Activated CD4-positive, alpha-beta memory T cell treated with anti-CD3 and anti-CD28 coated beads for 36 hours (primary cell): ENCODE measurements at places on chromosomes 1 and 21.

GRCh38 chr1:151847867-151848596 is 5.5 kb downstream of the THEM5 start:
- DNase-seq: no peak
- H3K4me1 ChIP-seq: peaks cover 41% of the 10 kb centered on the region
- no peak overlapping the region for H3K4me3 ChIP-seq
- H3K36me3 ChIP-seq: peaks cover 58% of the 10 kb centered on the region
- H3K27me3 ChIP-seq: no peaks in the 10 kb centered on the region
- peak overlapping the region; percentile 88 for H3K27ac ChIP-seq

GRCh38 chr1:107623431-107623830 is 341.5 kb downstream of the VAV3 start:
- H3K4me3 ChIP-seq: no peak overlapping the region
- H3K27ac ChIP-seq: no peak overlapping the region
- no peaks in the 10 kb centered on the region for H3K27me3 ChIP-seq
- DNase-seq: no peak
- peaks cover 1% of the 10 kb centered on the region for H3K36me3 ChIP-seq

DNA sequence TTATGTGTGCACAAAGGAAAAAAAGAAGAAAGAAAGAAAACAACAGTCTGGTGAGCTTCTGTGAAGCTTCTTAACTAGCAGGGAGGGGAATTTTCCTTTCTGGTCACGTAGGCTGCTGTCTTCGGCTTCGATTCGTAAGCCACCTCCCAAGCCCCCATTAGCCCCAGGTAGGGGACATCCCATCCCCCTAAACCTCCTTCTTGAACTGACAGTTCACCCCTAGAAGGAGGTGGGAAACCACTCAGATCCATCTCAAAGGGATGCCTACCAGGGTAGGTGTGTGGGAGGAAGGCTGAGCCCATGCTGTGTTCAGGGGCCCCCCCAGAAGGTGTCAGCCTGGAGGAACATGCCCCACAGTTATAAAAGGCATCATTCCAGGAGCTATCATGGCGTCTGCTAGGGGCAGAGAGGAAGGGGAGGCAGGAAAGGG is 25.8 kb downstream of the CD247 start:
- H3K36me3 ChIP-seq: peaks cover 18% of the 10 kb centered on the region
- H3K4me3 ChIP-seq: peak overlapping the region; percentile 61
- peaks cover 94% of the 10 kb centered on the region for H3K4me1 ChIP-seq
- H3K27me3 ChIP-seq: no peaks in the 10 kb centered on the region

DNA sequence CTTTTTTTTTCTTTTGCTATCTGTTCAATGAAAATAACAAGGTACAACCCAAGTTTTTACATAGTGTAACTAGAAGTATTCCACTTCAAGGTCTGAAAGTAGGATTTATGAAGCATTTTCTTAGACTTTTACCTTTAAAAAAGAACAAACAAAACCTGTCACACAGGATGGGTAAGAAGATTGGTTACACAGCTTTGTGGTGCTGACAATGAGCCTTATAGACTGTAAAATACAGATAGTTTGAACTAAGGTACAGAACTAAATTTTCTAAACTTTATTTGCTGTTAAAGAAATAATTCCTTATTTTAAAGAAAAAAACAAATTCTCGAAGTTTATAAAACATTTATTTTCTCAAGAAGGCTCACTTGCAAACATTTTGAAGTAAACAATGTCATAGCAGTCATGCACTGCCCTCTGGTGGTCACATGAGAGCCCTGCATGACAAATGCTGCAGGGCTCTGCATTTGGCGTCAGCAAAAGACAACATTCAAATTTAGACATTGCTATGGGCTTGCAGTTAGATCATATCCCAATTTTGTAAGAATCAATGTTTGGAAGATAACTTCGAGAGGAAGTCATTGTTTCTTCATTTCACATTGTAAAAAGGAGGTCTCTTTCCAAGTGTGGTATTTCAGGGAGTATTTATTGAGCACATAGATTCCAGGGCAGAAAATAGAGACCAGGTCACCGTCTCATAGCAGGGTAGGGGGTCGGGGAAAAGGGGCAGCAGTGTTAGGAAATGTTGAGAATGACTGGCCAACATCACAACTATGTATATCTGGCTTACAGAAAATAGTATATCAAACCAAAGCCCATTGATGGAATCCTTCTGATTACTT is 115.3 kb upstream of the FMN2 start:
- no peak overlapping the region for H3K27ac ChIP-seq
- H3K4me3 ChIP-seq: no peak overlapping the region
- peaks cover 2% of the 10 kb centered on the region for H3K27me3 ChIP-seq
- DNase-seq: peak; percentile 62

GRCh38 chr1:164640686-164641352 is 81.8 kb downstream of the PBX1 start:
- H3K4me1 ChIP-seq: no peaks in the 10 kb centered on the region
- H3K27ac ChIP-seq: no peak overlapping the region
- no peak for DNase-seq
- H3K27me3 ChIP-seq: no peaks in the 10 kb centered on the region
- no peaks in the 10 kb centered on the region for H3K36me3 ChIP-seq

DNA sequence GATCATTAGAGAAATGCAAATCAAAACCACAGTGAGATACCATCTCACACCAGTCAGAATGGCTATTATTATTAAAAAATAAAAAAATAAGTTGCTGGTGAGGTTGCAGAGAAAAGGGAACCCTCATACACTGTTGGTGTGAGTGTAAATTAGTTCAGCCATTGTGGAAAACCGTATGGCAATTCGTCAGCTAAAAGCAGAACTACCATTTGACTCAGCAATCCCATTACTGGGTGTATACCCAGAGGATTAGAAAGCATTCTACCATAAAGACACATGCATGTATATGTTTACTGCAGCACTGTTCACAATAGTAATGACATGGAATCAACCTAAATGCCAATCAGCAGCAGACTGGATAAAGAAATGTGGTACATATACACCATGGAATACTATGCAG is 42.2 kb downstream of the GIPC2 start:
- H3K4me3 ChIP-seq: no peak overlapping the region
- no peak for DNase-seq
- no peak overlapping the region for H3K27ac ChIP-seq
- H3K27me3 ChIP-seq: peaks cover 17% of the 10 kb centered on the region

DNA sequence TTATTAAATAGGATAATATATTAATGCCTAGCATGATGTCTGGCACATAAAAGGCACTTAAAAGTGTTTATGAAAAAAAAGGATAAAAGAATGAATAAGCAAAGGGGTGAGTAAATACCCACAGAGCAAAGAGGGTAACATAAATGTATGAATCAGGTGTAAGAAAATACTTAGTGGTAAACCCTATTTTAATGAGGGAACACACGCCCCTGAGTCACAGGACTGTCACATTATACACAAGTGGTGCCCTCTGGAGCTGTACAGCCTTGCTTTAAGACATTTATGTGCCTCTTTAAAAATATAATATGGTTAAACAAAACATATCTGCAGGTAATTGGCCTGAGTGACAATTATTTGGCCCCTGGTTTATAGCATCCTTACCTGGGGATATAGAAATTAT is 78.1 kb upstream of the PTBP2 start:
- H3K4me3 ChIP-seq: no peak overlapping the region
- H3K36me3 ChIP-seq: no peaks in the 10 kb centered on the region
- H3K27ac ChIP-seq: no peak overlapping the region
- H3K27me3 ChIP-seq: peaks cover 2% of the 10 kb centered on the region

DNA sequence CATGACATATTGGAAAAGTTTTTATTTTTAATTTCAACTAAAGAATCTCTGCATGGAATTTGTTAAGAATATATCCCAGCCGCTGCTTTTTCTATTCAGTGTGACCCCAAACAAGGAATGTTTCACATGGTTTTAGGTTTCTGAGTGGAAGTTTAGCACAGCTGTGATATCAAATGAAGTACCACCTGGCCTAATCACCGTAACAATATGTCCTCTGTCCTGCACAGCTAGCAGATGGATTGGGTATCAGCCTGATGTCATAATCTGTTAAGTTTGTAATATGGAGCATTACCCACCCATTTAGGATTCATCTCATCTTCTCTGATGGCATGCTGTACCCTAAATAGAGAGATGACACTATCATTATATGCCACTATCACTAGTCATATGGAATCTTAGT is 963.7 kb upstream of the ADGRL2 start:
- H3K4me1 ChIP-seq: no peaks in the 10 kb centered on the region
- DNase-seq: no peak
- no peaks in the 10 kb centered on the region for H3K36me3 ChIP-seq
- H3K27ac ChIP-seq: no peak overlapping the region

- H3K36me3 ChIP-seq: peaks cover 3% of the 10 kb centered on the region
- DNase-seq: no peak
- H3K4me1 ChIP-seq: peaks cover 31% of the 10 kb centered on the region
- H3K27me3 ChIP-seq: no peaks in the 10 kb centered on the region
- H3K27ac ChIP-seq: no peak overlapping the region
- H3K4me3 ChIP-seq: no peak overlapping the region
Observed at GRCh38 chr1:25468033-25468432, 37.3 kb downstream of the MACO1 start.

- H3K4me3 ChIP-seq: no peak overlapping the region
- DNase-seq: no peak
- no peaks in the 10 kb centered on the region for H3K4me1 ChIP-seq
Observed at GRCh38 chr1:178503849-178504248, 7.1 kb upstream of the CLEC20A start.

DNA sequence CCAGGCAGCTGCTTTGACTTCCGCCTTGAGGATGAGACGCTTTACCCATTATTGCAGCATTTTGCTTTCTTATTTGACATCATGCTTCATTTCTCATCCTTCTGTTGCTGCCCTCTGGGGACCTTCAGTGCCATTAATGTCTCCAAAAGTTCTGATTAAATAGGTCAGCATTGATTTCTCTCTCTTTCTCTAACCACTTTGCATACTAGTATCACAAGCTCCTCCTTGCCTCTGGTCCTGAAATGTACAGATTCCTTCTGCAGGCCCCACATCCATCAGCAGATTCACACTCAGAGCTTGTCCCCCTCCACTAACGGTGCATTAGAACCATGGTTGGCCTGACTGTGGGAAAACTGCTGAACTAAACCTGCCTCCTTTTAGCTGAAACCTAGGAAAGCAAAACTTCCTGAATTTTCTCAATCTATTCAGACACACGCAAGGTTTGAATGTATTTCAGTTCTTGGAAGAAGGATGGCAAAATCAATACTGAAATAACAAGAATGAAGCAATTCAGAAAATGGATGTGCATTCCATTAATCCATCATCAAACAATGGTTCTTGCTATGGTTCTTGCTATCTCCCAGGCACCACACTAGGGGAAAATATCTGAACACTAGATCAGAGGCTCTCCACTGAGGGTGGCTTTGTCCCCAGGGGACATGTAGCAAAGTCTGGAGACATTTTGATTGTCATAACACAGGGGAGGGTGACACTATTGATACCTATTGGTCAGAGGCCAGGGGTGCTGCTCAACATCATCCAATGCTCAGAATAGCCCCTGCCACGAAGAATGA is 154.5 kb downstream of the PCP4 start:
- H3K36me3 ChIP-seq: no peaks in the 10 kb centered on the region
- H3K27me3 ChIP-seq: no peaks in the 10 kb centered on the region
- no peak overlapping the region for H3K27ac ChIP-seq
- DNase-seq: no peak
- H3K4me1 ChIP-seq: no peaks in the 10 kb centered on the region

GRCh38 chr1:102886638-102887037 is 221.7 kb downstream of the COL11A1 start:
- DNase-seq: no peak
- no peaks in the 10 kb centered on the region for H3K4me1 ChIP-seq
- H3K27me3 ChIP-seq: no peaks in the 10 kb centered on the region
- no peak overlapping the region for H3K27ac ChIP-seq
- no peaks in the 10 kb centered on the region for H3K36me3 ChIP-seq
- no peak overlapping the region for H3K4me3 ChIP-seq

DNA sequence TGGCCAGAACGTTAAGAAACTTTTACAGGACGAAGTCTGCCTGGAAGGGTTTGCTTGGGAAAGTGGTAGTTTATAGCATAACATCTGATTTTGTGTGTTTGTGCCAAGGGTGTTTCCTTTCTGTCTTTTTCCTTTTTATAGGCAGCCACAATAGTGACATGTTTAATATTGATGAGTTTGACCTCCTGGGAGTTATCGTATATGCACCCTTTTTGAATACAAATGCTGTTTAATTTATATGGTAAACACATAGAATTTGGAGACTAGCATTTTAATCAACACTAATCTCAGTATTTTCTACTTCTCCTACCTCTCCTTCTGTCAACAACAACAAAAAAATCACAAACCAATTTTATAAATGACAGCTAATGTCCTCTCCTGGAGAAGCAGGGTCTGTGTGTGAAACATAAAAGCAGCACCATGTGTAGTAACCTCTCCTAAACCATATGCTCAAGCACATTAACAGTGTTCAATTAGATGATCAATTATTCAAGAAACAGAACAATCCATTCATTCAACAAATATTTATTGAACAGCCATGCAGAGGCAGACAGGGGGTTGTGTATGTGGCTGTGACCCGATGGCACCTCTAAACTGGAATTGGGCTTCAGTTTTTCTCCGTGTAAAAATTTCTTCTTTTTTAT is 604 bp upstream of the FMN2 start:
- no peak overlapping the region for H3K4me3 ChIP-seq
- H3K27ac ChIP-seq: no peak overlapping the region
- peaks cover 22% of the 10 kb centered on the region for H3K27me3 ChIP-seq
- DNase-seq: no peak
- peaks cover 6% of the 10 kb centered on the region for H3K4me1 ChIP-seq

- no peak overlapping the region for H3K27ac ChIP-seq
- no peaks in the 10 kb centered on the region for H3K4me1 ChIP-seq
- H3K36me3 ChIP-seq: no peaks in the 10 kb centered on the region
Observed at GRCh38 chr1:214031267-214031650, 43.5 kb downstream of the PROX1 start.

DNA sequence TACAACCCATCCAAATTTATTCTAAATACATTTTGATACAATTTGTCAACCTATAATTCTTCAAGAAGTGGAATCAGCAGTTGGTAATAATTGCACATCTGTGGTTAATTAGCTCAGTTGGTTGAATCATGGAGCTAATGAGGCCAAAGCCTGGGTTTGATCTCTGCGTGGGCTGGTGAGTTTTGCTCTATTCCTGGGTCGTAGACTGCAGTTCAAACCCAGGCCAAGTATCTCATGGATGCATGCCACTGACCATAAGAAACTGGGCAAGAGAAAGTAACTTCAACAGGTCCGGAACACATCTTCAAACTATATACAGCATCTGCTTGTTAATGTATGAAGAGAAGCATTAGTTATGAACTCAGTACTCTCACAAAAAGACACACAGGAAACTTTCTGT is 779.7 kb downstream of the USP25 start:
- H3K4me3 ChIP-seq: no peak overlapping the region
- H3K4me1 ChIP-seq: no peaks in the 10 kb centered on the region
- H3K36me3 ChIP-seq: no peaks in the 10 kb centered on the region

- no peak for DNase-seq
- peak overlapping the region; percentile 11 for H3K4me3 ChIP-seq
- peaks cover 53% of the 10 kb centered on the region for H3K4me1 ChIP-seq
- peak overlapping the region; percentile 88 for H3K27ac ChIP-seq
- peaks cover 18% of the 10 kb centered on the region for H3K36me3 ChIP-seq
Observed at GRCh38 chr1:92585831-92586230, 99.1 kb upstream of the GFI1 start.

GRCh38 chr1:145689922-145690321 is 17.2 kb downstream of the PDZK1 start:
- no peak overlapping the region for H3K4me3 ChIP-seq
- no peak overlapping the region for H3K27ac ChIP-seq
- peaks cover 23% of the 10 kb centered on the region for H3K4me1 ChIP-seq
- no peak for DNase-seq
- no peaks in the 10 kb centered on the region for H3K36me3 ChIP-seq

- no peaks in the 10 kb centered on the region for H3K4me1 ChIP-seq
- H3K27ac ChIP-seq: no peak overlapping the region
- DNase-seq: no peak
- H3K4me3 ChIP-seq: no peak overlapping the region
Observed at GRCh38 chr21:28063241-28064216, 929.1 kb downstream of the LTN1 start.

GRCh38 chr21:31176080-31176551 is 137.8 kb upstream of the KRTAP19-8 start:
- DNase-seq: no peak
- H3K4me3 ChIP-seq: peak overlapping the region; percentile 14
- peaks cover 84% of the 10 kb centered on the region for H3K4me1 ChIP-seq
